ENCODE measurements at places on chromosomes 7 and 10. TPM values are rescaled to one million over a fixed set of nuclear protein-coding genes. Genes with fewer than 3 reads are reported as not detected.

Gene GIMAP2
- 7.4 TPM for total RNA-seq

Gene VWDE
- total RNA-seq: 1.6 TPM

Gene PILRA
- 1.3 TPM for total RNA-seq

Gene ZNF727
- 0.44 TPM for total RNA-seq

Gene NUTM2A
- 0.44 TPM for total RNA-seq

Gene AKR1C4
- total RNA-seq: not detected

Gene TPK1
- 4.6 TPM for total RNA-seq

Gene CDK1
- total RNA-seq: 30.9 TPM

Gene NKX1-2
- not detected for total RNA-seq

Gene MORN4
- 3.8 TPM for total RNA-seq

Gene BICC1
- total RNA-seq: 23.8 TPM

Gene SPOCK2
- 3.7 TPM for total RNA-seq

Gene TAS2R16
- not detected for total RNA-seq

Gene PRLHR
- not detected for total RNA-seq

Gene FKBP6
- not detected for total RNA-seq

Gene PVRIG
- total RNA-seq: 0.13 TPM

Gene RNF32
- 0.75 TPM for total RNA-seq

Gene DDIT4
- 83.1 TPM for total RNA-seq

Gene PDZD7
- total RNA-seq: 1.2 TPM
